ENCODE measurements at places on chromosomes 11 and 22.

- peak; percentile 49 for DNase-seq
These were observed 20.0 kb upstream of the CASP12 start for GRCh38 chr11:104918113-104918824.

DNA sequence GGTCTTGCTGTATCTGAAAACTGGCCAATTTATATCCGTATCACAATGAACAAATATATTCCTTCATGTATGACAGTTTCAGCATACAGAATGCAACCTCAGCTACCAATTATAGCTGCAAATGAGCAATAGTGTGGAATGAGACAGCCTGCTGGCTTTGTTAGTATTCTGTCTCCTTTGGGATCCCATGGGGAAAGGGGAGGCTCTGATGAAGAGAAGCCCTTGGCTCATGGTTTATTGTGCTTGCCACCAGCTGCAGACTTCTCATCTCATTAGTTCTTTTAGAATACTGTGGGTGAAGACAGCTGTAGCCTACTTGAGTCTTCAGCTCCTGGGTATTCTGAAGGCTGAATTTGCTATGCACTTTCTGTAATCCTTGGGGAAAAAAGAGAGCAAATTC is 42.4 kb downstream of the PITPNB start:
- no peak for DNase-seq

GRCh38 chr11:17208257-17208999 is 642 bp upstream of the PIK3C2A start:
- DNase-seq, result peak; percentile 57

GRCh38 chr11:118938491-118939403 is 13.0 kb upstream of the BCL9L start:
- DNase-seq, result no peak

- no peak for DNase-seq
These were observed at the start of gene GPHA2 for GRCh38 chr11:64935359-64936081. GPHA2 (minus strand) TSS chr11:64935893; CDS start chr11:64935460, 433 bp downstream.

GRCh38 chr11:29629286-29629685 is 387.5 kb downstream of the KCNA4 start:
- no peak for DNase-seq

- DNase-seq, result no peak
These were observed 79.3 kb upstream of the SORL1 start for GRCh38 chr11:121372671-121373429.

Measured in CD4-positive, alpha-beta T cell treated with Interleukin-12 subunit alpha and Interleukin-12 subunit beta, for 1 hour (primary cell).